ENCODE measurements at places on chromosomes 1 and 21. TPM values are rescaled to one million over a fixed set of nuclear protein-coding genes. Genes with fewer than 3 reads are reported as not detected.

- H3K27ac ChIP-seq: no peak overlapping the region
- no peak for DNase-seq
- H3K4me1 ChIP-seq: peaks cover 8% of the 10 kb centered on the region
Observed at GRCh38 chr1:236107121-236107907, 35.0 kb upstream of the GPR137B start.

GRCh38 chr1:30319765-30320580 is 403.4 kb downstream of the MATN1 start:
- H3K4me3 ChIP-seq: no peak overlapping the region
- H3K27ac ChIP-seq: no peak overlapping the region
- H3K36me3 ChIP-seq: no peaks in the 10 kb centered on the region

GRCh38 chr1:115219927-115220326 is 118.1 kb downstream of the NGF start:
- H3K4me3 ChIP-seq: no peak overlapping the region
- H3K27me3 ChIP-seq: no peaks in the 10 kb centered on the region
- H3K4me1 ChIP-seq: no peaks in the 10 kb centered on the region
- no peaks in the 10 kb centered on the region for H3K36me3 ChIP-seq
- no peak overlapping the region for H3K27ac ChIP-seq
- no peak for DNase-seq

DNA sequence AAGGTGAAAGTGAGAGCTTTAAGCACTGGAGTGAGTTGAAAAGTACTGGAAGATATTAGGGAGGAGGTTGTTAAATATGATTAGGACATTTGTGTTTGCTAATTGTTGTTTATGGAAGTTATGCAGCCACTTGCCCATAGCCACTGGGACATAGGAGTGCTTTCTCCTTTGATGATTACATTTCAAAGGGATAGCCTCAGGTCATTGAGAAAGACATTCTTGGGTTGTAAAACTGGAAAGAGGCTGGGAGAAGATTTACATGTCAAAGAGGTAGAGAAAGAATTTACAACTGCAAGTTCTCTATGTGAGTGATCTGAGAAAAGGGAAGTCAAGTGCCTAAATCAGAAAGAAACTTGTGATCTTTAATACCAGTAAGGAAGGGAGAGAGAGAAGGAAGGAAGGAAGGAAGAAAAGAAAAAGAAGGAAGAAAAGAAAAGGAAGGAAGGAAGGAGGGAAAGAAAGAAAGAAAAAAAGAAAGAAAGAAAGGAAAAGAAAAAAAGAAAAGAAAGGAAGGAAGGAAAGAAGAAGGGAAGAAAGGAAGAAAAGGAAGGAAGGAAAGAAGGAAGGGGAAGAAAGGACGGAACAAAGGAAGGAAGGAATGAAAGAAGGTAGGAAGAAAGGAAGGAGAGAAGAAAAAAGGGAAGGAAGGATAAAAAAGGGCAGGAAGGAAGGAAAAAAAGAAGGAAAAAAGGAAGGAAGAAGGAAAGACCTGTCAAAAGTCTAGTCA is 284.6 kb upstream of the DPYD start:
- H3K36me3 ChIP-seq: no peaks in the 10 kb centered on the region
- H3K4me1 ChIP-seq: no peaks in the 10 kb centered on the region
- no peak for DNase-seq
- H3K4me3 ChIP-seq: no peak overlapping the region

ZNF124 gene
- 23.0 TPM for total RNA-seq

All from activated CD4-positive, alpha-beta T cell treated with anti-CD3 and anti-CD28 coated beads, Interleukin-2, amount 10 ng/mL, durations not matched to agents 7 days and 5 days (primary cell).